ENCODE measurements at places on chromosomes 5 and 9.

DNA sequence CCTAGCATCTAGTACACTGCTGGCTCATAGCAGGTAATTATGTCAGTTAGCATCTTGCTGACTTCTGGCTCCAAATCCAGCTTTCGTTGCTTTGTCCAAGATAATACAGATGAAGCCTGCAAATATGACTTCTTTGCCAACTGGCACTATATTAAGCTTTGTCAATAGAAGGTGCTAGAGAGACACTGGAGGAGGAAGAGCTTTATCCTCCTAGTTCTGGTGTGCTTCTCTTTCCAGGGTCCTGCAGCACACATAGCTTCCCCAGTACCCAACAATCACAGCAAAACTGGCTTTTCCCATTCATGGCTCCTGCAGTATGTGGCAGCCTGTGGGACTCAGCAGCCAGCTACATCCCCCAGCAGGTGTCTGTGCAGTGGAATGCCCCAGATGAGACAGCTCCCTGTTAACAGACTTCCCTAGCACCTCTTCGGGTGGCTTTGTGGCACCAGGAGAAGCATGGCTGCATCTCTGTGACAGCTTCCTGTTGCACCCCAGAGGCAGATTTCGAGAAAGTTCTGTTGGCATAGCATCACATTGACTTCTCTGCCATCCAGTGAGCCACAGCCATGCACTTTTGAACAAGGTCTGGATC lies 147.8 kb downstream of the OXCT1 start:
- no peak for DNase-seq

- DNase-seq: no peak
Measured at GRCh38 chr5:141001844-141002604, 35.7 kb downstream of the PCDHAC2 start.

- DNase-seq: no peak
Measured at GRCh38 chr9:37486256-37486615, 488 bp downstream of the POLR1E start.

DNA sequence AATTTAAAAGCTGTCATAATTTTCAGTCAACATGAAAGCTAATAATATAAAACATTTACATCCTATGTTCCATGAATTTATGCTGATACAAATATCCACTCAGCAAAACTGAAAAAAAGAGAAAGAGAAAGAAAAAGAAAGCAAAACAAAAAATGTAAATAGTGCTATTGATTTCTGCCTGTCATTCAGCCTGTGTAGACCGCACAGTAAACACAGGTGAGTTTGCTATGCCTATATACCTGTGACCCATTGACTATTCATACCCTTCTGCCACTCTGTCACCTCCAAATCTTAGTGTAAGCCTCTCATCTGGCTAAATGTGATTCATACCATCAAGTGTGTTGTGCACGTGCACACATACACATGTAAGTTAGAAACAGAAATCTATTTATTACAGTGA lies 359.0 kb upstream of the RORB start:
- no peak for DNase-seq

- DNase-seq: no peak
Measured at GRCh38 chr5:27034565-27034964, 3.8 kb downstream of the CDH9 start.

DNA sequence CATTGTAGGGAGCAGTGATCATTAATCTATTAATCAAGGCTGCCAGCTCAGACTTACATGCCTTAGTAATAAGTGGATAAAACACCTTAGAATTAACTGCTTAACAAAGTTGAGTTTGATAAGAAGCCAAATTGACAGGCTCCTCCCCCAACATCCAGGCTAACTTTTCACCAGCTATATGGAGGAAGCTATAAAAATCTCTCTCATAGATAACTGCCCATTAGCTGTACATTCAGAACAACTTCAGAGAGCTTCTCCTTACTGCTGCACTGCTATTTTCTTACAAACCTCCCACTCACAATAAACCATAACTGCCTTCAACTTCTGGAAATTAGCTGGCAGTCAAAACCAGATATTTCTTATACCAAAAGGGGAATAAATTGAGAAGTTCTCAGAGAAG lies 364.1 kb downstream of the PRELID2 start:
- no peak for DNase-seq

DNA sequence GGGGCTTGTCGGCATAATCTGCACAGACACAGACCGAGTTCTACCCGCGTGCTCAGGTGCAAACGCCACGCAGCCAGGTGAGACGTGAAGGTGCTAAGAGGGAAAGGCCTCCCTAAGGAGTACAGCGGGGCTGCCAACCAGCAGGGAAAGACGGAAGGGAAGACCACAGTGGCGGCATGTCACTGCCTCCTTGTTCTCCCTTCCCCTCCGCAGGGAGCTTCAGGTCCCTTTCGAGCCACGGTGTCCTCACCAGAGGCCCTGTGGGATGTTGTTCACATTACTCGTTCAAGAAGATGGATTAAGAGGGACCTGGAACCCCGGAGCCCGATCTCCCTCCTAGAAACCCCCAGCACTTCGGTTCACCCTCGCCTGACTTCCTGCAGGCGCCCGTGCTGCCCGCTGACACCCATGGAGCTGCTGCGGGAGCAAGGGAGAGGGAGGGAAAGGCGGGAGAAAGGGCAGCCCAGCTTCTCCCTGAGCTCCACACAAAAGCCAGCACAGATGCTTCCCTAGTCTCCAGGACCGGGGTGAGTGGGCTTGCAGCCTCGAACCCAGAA lies 686 bp downstream of the BRD9 start:
- no peak for DNase-seq

GRCh38 chr5:167699432-167699831 lies 592.0 kb upstream of the WWC1 start:
- DNase-seq: peak; percentile 99

DNA sequence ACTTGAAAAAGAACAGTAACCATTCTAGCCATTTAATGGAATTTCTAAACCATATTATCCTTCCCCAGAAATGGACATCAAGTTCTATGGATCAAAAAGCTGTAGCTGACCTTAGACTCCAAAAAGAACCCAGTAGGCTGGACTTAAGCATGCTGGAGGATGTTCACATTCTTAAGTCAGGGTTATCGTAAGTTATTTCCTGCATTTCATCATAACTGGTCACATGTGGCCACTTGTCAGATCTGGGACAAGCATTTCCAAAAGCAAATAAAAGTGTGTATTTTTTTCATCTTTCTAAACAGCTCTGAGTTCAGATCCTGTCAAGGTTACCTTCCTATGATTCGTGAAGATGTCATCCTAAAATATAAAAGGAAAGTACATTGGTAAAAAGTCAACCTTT lies 274.5 kb upstream of the PTGER4 start:
- DNase-seq: no peak
